ENCODE measurements at places on chromosomes 5 and 9. TPM values are rescaled to one million over a fixed set of nuclear protein-coding genes. Genes with fewer than 3 reads are reported as not detected.

Gene NRG2
- not detected for total RNA-seq

Gene ANKRD20A1
- total RNA-seq: not detected

Gene FAM200C
- 5.0 TPM for total RNA-seq

Gene HMMR
- 119 TPM for total RNA-seq

Gene GRM6
- total RNA-seq: not detected

Gene PRRX2
- 14.0 TPM for total RNA-seq

Gene TDRD7
- 1.3 TPM for total RNA-seq

Gene DOCK8
- total RNA-seq: not detected

Gene RLN2
- not detected for total RNA-seq

Gene PCDHGB5
- 1.1 TPM for total RNA-seq

Gene CCL27
- not detected for total RNA-seq

Gene FGF10
- total RNA-seq: not detected

DNA sequence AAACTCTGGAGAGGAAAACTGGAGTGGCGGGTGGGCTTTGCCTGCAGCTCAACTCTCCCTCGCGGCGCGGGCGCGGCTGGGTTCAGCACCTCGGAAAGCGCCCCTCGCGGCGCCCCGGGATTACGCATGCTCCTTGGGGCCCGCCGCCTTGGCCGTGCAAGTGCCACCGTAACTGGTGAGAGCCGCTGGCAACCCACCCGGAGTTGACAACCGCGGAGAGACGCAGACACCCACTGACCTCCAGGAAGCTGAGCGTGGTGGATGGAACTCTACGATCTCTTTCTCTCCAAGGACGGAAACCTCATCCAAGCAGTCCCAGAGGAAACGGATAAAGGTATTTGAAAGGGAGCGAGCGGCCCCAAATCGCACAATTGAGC lies 194 bp upstream of the RXFP3 start:
- H3K36me3 ChIP-seq: no peaks in the 10 kb centered on the region
- DNase-seq: peak; percentile 18
- no peak overlapping the region for H3K27ac ChIP-seq
- H3K4me1 ChIP-seq: peaks cover 6% of the 10 kb centered on the region

DNA sequence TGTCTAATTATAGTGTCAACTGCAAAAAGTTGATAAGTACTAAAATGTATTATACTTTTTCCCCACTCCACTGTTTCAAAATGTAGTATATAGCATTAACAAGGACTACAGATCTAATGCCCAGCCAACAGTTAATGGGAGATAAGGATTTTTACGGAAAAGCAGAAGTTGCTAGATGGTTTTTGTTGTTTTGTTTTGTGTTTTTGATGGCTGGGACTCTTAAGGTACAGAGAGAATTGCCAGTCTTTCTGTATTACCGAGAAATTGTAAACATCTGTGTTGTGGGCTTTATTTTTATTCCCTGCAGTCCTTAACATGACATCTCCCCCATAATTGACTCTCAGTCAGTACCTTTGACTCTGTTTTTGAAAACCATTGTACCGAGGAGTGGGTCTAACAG lies 44.0 kb downstream of the TRIO start:
- H3K36me3 ChIP-seq: no peaks in the 10 kb centered on the region
- H3K27me3 ChIP-seq: no peaks in the 10 kb centered on the region
- peak overlapping the region; percentile 72 for H3K27ac ChIP-seq
- peaks cover 95% of the 10 kb centered on the region for H3K4me1 ChIP-seq
- DNase-seq: no peak

DNA sequence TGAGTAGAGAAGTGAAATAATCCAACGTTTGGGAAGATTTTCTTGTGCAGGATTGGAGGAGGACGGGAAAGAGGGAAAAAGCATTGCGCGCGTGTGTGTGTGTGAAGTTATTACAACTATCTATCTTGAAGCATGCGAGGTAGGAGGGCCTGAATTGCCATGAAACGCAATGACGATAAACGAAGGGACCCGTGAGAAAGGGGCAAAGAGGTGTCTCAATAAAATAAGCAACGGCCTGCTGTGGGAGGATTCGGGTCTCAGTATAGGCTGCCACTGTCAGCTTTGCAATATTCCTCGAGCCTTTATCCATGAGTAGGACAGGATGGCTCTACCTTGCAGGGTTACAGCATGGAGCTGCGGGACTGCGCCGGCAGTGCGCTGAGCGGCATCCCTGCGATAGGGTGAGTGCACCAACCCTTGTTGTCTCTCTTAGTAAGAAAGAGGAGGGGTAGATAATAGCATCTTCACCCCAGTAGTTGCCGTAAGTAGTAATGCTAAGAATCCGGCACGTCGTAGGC lies 631 bp upstream of the RCL1 start:
- no peaks in the 10 kb centered on the region for H3K36me3 ChIP-seq
- H3K27me3 ChIP-seq: no peaks in the 10 kb centered on the region
- no peak overlapping the region for H3K27ac ChIP-seq

GRCh38 chr9:111752455-111752854 lies 42.3 kb downstream of the SHOC1 start:
- no peak overlapping the region for H3K4me3 ChIP-seq
- no peak overlapping the region for H3K27ac ChIP-seq
- H3K27me3 ChIP-seq: no peaks in the 10 kb centered on the region
- DNase-seq: no peak
- no peaks in the 10 kb centered on the region for H3K4me1 ChIP-seq

- H3K36me3 ChIP-seq: no peaks in the 10 kb centered on the region
- H3K4me3 ChIP-seq: no peak overlapping the region
- H3K4me1 ChIP-seq: peaks cover 64% of the 10 kb centered on the region
- peak; percentile 89 for DNase-seq
Measured at GRCh38 chr5:137216976-137217598, 282.0 kb downstream of the SPOCK1 start.

GRCh38 chr5:135319928-135320606 lies 79.0 kb downstream of the MACROH2A1 start:
- H3K4me3 ChIP-seq: no peak overlapping the region
- DNase-seq: no peak
- no peaks in the 10 kb centered on the region for H3K4me1 ChIP-seq
- no peak overlapping the region for H3K27ac ChIP-seq

- H3K36me3 ChIP-seq: no peaks in the 10 kb centered on the region
- no peak overlapping the region for H3K27ac ChIP-seq
- no peak overlapping the region for H3K4me3 ChIP-seq
- H3K27me3 ChIP-seq: no peaks in the 10 kb centered on the region
Measured at GRCh38 chr9:83002329-83002728, 60.6 kb downstream of the RASEF start.

GRCh38 chr5:125317536-125317995 lies 571.1 kb upstream of the ZNF608 start:
- H3K4me3 ChIP-seq: no peak overlapping the region
- no peaks in the 10 kb centered on the region for H3K36me3 ChIP-seq
- H3K27ac ChIP-seq: no peak overlapping the region
- H3K27me3 ChIP-seq: no peaks in the 10 kb centered on the region

GRCh38 chr5:111691914-111692313 lies 65.1 kb downstream of the NREP start:
- DNase-seq: no peak
- no peak overlapping the region for H3K4me3 ChIP-seq
- no peaks in the 10 kb centered on the region for H3K27me3 ChIP-seq
- H3K27ac ChIP-seq: no peak overlapping the region

DNA sequence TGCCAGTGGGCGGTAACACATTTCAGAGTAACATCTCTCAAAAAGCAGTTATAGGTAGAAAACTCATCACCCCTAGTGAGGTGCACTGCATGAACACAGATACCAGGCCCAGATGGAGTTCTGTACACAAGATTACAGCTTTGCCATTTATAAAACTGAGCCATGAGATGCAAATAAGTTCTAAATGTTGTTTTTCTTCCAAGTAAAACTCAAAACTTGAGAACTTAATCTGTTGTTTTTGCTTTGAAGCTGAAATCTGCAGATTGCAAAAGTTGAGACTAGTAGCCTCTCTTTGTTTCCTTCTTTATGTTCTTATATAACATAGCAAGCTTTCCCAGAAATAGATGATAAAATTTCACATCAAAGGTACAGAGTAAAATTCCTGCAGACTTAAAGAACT lies 434.1 kb downstream of the PLK2 start:
- no peaks in the 10 kb centered on the region for H3K36me3 ChIP-seq
- H3K27ac ChIP-seq: no peak overlapping the region
- no peak for DNase-seq
- no peaks in the 10 kb centered on the region for H3K27me3 ChIP-seq

DNA sequence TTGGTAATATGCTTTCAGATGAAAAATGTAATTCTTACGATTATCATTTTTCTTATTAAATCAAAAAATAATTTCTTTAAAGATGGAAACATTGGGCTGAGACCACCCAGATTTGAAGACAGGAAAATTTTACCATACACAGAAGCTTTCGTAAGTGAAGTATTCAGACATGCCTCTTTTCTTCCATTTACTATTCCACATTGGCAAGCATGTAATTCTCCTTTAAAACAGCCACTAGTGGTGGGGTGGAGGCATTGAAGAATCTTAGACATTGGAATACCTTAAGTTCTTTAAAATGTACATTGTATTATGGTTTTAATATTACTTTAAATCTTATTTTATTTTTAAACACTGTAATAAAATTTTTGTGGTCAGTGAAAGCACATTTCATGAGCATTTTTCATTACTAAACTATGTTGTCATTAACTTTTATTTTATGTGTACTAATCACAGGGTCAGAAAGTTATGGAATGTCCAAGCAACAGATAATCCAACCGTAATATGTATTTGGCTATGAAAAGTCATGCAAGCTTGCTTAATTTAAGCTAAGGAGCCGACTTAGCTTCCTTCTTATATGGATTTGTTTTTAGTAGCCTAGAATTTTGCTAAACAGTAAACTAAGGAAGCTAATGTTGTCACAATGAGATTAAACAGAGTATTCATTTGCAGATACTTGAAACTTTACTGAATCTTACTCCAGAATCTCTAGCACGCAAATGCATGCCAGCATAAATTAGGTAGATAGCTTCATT lies 97.4 kb upstream of the ALDH1A1 start:
- DNase-seq: no peak
- peaks cover 8% of the 10 kb centered on the region for H3K4me1 ChIP-seq
- H3K27me3 ChIP-seq: no peaks in the 10 kb centered on the region
- no peaks in the 10 kb centered on the region for H3K36me3 ChIP-seq
- H3K27ac ChIP-seq: peak overlapping the region; percentile 64
- H3K4me3 ChIP-seq: no peak overlapping the region

GRCh38 chr9:116452227-116452626 lies 234.9 kb upstream of the TRIM32 start:
- no peaks in the 10 kb centered on the region for H3K36me3 ChIP-seq
- H3K4me3 ChIP-seq: no peak overlapping the region
- H3K27me3 ChIP-seq: no peaks in the 10 kb centered on the region

DNA sequence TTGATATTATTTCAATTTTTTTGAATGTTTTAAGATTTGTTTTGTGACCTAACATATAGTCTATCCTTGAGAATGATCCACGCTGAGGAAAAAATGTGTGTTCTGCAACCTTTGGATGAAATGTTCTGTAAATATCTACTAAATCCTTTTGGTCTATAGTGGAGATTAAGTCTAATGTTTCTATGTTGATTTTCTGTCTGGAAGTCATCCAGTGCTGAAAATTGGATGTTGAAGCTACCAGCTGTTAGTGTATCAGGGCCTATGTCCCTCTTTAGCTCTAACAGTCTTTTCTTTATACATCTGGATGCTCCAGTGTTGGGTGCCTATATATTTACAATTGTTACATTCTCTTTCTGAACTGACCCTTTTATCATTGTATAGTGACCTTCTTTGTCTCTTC lies 422.3 kb downstream of the TMEM232 start:
- H3K27me3 ChIP-seq: no peaks in the 10 kb centered on the region
- H3K4me1 ChIP-seq: no peaks in the 10 kb centered on the region
- H3K4me3 ChIP-seq: no peak overlapping the region
- no peaks in the 10 kb centered on the region for H3K36me3 ChIP-seq
- no peak overlapping the region for H3K27ac ChIP-seq

DNA sequence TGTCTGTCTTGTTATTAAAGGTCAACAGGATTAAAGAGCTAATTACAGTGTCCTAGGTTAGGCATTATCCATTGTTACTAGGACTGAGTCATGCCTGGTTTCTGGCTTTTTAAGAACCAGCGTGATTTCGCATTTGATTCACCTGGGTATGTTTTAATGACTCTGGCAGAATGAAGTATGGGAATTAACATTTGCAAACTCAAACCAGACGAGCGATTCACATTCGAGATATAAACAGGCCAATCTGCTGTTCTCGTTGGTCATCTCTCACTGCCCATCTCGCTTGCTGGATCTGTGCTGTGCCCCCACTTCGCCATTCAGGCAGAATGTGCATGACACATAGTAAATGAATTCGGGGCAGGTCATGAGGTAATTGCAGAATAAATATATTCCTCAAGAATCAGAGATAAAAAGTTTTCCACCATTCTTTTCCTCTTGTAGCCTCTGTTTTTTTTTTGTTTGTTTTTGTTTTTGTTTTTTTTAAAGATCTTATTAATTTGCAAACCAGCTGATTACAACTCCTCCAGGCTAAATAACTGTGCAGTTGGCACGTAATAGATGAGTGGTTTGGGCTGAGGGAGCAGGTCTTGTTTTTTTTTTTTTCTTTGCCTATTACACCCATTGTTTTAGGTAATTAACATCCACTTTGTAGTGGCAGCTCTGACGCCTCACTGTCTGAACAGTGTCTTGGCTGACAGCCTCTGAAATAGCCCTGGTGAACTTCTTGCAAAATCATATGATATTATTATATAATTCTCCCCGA lies 313.5 kb upstream of the MSX2 start:
- no peak overlapping the region for H3K4me3 ChIP-seq
- no peaks in the 10 kb centered on the region for H3K36me3 ChIP-seq
- no peaks in the 10 kb centered on the region for H3K4me1 ChIP-seq
- DNase-seq: no peak

- peak overlapping the region; percentile 43 for H3K27ac ChIP-seq
- no peaks in the 10 kb centered on the region for H3K36me3 ChIP-seq
- peaks cover 13% of the 10 kb centered on the region for H3K4me1 ChIP-seq
- no peak overlapping the region for H3K4me3 ChIP-seq
Measured at GRCh38 chr5:171127314-171127713, 181.7 kb upstream of the TLX3 start.

DNA sequence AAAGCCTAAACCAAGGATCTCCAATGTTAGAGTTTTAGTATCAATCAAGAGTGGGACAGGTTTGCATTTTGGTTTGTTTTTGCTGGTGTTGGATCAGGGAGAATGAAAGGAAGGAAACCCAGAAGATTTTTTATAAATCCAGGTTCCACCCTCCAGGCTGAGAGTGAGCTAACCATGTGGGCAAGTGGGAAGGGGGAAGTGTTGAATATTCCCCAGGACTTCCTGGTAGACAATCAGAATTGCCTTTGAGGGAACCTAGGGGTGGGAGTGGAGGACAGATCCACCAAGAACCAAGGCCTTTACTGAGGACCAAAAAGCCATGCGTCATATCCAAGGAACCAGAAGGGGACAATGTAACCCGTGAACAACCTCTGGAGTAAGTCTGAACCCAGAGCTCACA lies 33.5 kb upstream of the PIK3R1 start:
- no peak overlapping the region for H3K27ac ChIP-seq
- no peak overlapping the region for H3K4me3 ChIP-seq
- no peaks in the 10 kb centered on the region for H3K4me1 ChIP-seq
- no peaks in the 10 kb centered on the region for H3K27me3 ChIP-seq
- no peaks in the 10 kb centered on the region for H3K36me3 ChIP-seq

GRCh38 chr5:32027093-32027716 lies 146.9 kb downstream of the GOLPH3 start:
- no peak for DNase-seq
- no peaks in the 10 kb centered on the region for H3K4me1 ChIP-seq
- no peak overlapping the region for H3K27ac ChIP-seq
- no peaks in the 10 kb centered on the region for H3K36me3 ChIP-seq
- no peak overlapping the region for H3K4me3 ChIP-seq
- H3K27me3 ChIP-seq: no peaks in the 10 kb centered on the region

GRCh38 chr9:68705531-68706362 lies 707 bp downstream of the PIP5K1B start:
- no peak for DNase-seq
- H3K36me3 ChIP-seq: no peaks in the 10 kb centered on the region
- peaks cover 49% of the 10 kb centered on the region for H3K27me3 ChIP-seq
- H3K4me1 ChIP-seq: peaks cover 8% of the 10 kb centered on the region
- no peak overlapping the region for H3K27ac ChIP-seq

Data from SJSA1 (cell line).